ENCODE measurements at places on chromosomes 5 and 9. TPM values are rescaled to one million over a fixed set of nuclear protein-coding genes. Genes with fewer than 3 reads are reported as not detected.

Gene DND1
- total RNA-seq: 0.72 TPM

Gene IL7R
- 0.40 TPM for total RNA-seq

Gene GRIN3A
- total RNA-seq: not detected

Gene SLC25A2
- total RNA-seq: not detected

Gene CMBL
- total RNA-seq: 19.1 TPM

Gene LHX2
- 3.5 TPM for total RNA-seq

Gene APBA1
- 0.15 TPM for total RNA-seq

Gene OTP
- 0.08 TPM for total RNA-seq

Gene INSL4
- total RNA-seq: 17.1 TPM

Gene CEP120
- 8.4 TPM for total RNA-seq

Gene HK3
- 0.03 TPM for total RNA-seq

Gene AGGF1
- total RNA-seq: 13.9 TPM

Gene HSD17B3
- not detected for total RNA-seq

Gene GMCL2
- not detected for total RNA-seq

Gene CDKN2A
- not detected for total RNA-seq

Gene FCN2
- not detected for total RNA-seq

Gene TPM2
- 663 TPM for total RNA-seq

Gene POU5F2
- 0.02 TPM for total RNA-seq

Gene PCDHA1
- 0.08 TPM for total RNA-seq

Gene PLPP1
- 34.0 TPM for total RNA-seq

Gene SPATA31E1
- total RNA-seq: not detected

Gene TEK
- total RNA-seq: 0.18 TPM

Gene PCDHGB4
- 0.50 TPM for total RNA-seq

Gene TDRD7
- 12.5 TPM for total RNA-seq

Measured in A549 treated with dexamethasone at 1 μM for 4 hours (cell line).